Caco-2 (cell line): ENCODE measurements at places on chromosomes 1 and 21. TPM values are rescaled to one million over a fixed set of nuclear protein-coding genes. Genes with fewer than 3 reads are reported as not detected.

Gene IL24
- total RNA-seq = not detected in 2 replicates

Gene RHBG
- 4.6 and 6.5 TPM in 2 replicates for total RNA-seq

Gene CELA2A
- not detected in 2 replicates for total RNA-seq

Gene ADIPOR1
- 68.3 and 71.4 TPM in 2 replicates for total RNA-seq

Gene LCE1E
- not detected in 2 replicates for total RNA-seq

Gene NLRP3
- total RNA-seq = not detected in 2 replicates

Gene CFHR2
- not detected in 2 replicates for total RNA-seq

Gene RUNX1
- 11.7 and 12.1 TPM in 2 replicates for total RNA-seq

Gene EXO1
- total RNA-seq = 18.5 and 19.6 TPM in 2 replicates

- no peak for DNase-seq
Observed at GRCh38 chr1:227544067-227545050, 19.0 kb upstream of the ZNF678 start.

DNA sequence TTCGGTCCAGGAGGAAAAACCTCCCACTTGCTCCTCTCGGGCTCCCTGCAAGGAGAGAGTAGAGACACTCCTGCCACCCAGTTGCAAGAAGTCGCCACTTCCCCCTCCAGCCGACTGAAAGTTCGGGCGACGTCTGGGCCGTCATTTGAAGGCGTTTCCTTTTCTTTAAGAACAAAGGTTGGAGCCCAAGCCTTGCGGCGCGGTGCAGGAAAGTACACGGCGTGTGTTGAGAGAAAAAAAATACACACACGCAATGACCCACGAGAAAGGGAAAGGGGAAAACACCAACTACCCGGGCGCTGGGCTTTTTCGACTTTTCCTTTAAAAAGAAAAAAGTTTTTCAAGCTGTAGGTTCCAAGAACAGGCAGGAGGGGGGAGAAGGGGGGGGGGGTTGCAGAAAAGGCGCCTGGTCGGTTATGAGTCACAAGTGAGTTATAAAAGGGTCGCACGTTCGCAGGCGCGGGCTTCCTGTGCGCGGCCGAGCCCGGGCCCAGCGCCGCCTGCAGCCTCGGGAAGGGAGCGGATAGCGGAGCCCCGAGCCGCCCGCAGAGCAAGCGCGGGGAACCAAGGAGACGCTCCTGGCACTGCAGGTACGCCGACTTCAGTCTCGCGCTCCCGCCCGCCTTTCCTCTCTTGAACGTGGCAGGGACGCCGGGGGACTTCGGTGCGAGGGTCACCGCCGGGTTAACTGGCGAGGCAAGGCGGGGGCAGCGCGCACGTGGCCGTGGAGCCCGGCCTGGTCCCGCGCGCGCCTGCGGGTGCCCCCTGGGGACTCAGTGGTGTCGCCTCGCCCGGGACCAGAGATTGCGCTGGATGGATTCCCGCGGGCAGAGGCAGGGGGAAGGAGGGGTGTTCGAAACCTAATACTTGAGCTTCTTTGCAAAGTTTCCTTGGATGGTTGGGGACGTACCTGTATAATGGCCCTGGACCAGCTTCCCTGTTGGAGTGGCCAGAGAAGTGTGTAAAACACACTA is 45.3 kb downstream of the MRPL39 start:
- peak; percentile 51 for DNase-seq

DNA sequence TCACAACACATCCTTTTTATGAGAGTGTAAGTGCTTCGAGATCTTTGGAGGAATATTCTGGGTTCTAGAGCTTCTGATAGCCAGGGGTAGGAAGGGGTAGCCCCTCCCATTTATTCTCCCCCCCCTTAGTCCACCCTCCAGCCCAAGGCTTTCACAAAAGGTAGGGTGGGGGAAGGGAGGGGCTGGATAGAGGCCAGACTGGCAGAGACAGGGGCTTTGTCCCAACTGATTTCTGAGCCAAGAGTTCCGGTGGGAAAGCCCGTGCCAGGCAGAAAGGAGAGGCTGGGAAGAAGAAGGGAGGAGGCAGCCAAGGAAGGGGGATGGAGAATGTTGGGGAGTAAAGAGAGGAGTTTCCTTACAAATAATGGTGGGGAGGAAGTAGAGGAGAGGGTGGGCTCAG is 3.1 kb downstream of the BCAN start:
- DNase-seq = no peak

GRCh38 chr21:35852820-35853219 is 207.5 kb downstream of the SETD4 start:
- no peak for DNase-seq

DNA sequence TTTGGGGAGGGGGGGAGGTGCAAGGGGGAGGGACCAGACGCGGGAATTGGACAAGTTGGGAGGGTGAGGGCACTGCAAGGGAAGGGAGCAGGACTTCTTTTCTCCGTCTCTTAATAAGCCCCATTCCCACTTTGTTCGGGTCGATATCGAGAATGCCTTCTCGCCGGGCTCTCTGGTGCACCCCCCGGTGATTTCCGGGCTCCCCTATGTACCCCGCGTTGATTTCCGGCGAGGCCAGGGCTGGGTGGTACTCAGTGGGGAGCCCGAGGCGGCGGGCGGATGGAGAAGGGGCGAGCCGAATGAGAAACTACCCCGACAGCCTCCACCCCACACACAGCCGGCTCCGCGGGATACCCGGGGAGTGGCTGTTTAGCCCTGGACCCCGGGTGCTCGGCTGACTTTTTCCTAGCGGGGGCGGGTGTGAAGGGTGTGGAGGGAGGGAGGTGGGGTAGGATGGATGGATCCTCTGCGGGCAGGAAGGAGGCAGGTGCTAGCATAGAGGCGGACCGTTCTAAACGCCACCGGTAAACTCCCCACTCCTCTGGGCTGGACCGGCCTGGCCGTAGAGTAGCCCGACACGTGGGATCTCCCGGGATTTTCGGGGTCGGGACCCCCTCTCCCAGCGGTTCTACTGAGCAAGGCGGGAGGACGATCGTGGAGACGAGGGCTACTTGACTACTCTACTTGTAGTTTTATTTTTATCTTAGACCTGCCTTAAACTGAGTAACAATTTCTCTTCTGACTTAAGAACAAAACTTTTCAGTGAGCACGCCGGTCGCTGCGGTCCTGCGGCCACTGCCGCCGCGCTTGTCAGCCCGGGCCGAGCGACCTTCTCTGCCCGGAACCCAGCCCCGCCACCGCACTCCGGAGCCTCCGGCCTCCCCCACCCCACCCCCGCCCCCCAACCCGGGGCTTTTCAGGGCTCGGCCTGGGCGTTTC is 1.0 kb downstream of the RNF220 start:
- DNase-seq = no peak

DNA sequence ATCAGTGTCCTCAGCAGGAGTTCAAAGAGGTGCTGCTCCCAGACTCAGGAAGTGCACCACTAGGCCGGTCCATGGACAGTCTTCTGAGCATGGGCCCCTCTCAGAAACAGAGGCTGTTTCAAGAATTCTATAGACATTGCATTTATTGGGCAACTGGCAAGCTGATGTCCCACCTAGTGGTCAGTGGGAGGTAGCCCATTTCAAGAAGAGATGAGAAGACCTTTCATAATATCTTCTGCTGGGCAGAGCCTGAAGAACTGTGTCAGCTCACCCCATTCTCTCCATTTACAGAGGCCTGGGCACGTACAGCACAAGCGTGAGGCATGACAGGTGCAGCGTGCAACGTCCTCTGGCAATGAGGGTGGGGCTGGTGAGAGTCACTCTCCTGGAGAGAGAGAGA is 216.0 kb downstream of the DYRK1A start:
- peak; percentile 61 for DNase-seq

GRCh38 chr1:172069534-172069933 is 228.2 kb downstream of the DNM3 start:
- no peak for DNase-seq

DNA sequence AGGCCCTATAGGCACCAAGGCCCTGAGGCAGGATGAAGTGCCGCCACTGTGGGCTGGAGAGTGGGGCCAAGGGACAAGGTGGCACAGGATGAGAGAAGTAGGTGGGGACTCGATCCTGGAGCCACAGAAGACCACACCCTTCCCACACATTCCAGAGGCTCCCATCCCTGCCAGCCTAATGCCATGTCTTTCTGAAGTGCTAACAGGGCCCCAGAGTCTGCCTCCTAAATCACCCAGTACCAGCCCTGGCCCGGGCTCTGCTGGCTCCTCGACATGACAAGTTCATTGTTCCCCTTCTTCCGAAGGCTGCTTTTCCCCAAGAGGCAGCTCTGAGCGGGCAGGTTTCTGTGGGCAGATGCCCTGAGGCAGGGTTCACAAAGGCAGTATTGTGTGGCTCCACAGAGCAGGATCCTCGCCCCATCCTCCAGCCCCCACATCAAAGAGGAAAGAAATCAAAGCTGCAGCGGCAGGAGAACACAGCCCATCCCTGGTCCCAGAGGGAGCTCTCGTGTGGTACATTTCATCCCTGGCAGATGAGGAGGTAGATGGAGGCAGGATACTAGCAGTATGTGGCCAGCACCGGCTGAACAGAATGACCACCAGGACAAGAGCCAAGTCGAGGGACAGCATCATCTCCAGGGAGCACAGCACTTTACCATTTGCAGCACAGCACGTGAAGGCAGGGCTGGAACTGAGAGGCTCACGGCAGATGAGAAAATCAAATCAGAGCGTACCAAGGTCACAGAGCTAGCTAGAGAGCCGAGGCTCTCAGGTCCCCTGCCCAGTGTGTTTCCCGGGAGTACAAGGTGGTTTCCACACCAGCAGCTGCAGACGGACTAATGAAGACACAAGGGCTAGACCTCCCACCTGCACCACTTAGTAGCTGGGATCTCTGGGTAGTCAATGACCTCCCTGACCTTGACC is 64.8 kb downstream of the SYF2 start:
- DNase-seq = peak; percentile 56

DNA sequence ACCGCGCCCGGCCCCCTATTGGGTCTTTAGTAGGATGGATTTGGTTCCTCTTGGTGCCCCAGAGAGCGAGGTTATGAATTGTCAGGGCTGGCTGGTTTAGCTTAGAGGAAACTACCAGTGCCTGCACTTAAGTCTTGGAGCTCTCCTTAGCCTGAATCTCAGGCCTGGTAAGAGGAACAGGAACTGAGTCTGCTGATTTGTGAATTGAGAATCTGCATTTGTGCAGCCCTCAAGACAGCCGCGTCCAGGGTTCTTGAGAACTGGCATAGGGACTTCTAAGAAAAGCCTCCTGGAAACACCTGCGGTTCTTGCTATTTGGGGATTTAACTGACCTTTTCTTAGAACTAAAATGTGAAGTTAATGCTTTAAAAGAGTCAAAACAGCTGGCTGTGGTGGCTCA is 1.7 kb downstream of the NECAP2 start:
- no peak for DNase-seq

- no peak for DNase-seq
Observed at GRCh38 chr1:214103778-214104177, 116.0 kb downstream of the PROX1 start.

- DNase-seq = no peak
Observed at GRCh38 chr1:76607717-76608116, 259.6 kb upstream of the ST6GALNAC5 start.
